Activated T-helper 1 cell treated with anti-CD3 and anti-CD28 coated beads, Interleukin-2, amount 50 U/mL, for 16 hours (primary cell): ENCODE measurements at places on chromosomes 3 and 15.

GRCh38 chr3:105970283-105970682 is 101.5 kb upstream of the CBLB start:
- no peak for DNase-seq

GRCh38 chr3:13224967-13225366 is 151.7 kb upstream of the IQSEC1 start:
- DNase-seq: no peak

DNA sequence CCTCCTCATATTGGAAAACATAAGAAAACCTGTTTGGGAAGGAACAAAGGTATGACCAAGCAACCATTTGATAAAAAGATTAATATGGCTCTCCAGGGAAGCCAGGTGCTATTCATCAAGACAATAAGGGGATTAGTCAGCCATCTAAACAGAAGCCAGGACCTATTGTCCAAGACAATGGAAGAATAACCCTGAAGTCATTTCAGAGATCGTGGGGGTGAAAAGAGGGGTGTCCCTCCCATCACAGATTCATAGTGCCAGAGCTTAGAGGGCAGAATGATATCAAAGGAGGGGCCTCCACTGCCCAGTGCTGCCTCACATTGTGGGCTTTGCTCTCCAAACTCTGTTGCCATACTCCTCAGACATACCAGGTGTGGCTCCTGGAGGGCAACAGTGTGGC is 73.5 kb downstream of the DAPK2 start:
- no peak for DNase-seq

GRCh38 chr3:106249159-106249558 is 380.3 kb upstream of the CBLB start:
- DNase-seq: no peak

DNA sequence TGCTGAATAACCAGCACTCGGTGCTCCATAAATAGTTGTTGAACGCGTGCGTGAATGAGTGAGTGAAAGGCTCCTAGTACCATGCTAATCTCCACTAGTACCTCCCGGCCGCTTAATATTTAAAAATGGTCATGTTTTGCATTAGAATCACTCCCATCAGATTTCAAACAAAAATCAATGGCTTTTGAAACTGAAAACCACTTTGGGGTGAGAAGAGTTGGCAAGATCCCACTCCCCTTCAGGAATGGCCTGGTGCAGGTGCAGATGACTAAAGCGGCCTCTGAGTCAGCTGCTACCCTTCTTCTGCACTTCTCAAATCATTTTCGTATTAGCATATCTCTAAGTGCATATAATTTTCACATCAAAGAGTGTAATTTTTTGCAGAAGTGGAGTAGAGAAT is 425.3 kb upstream of the PROK2 start:
- DNase-seq: no peak

GRCh38 chr15:74208901-74209559 is 6.4 kb upstream of the STRA6 start:
- DNase-seq: no peak
